ENCODE measurements at places on chromosomes 2 and 18.

DNA sequence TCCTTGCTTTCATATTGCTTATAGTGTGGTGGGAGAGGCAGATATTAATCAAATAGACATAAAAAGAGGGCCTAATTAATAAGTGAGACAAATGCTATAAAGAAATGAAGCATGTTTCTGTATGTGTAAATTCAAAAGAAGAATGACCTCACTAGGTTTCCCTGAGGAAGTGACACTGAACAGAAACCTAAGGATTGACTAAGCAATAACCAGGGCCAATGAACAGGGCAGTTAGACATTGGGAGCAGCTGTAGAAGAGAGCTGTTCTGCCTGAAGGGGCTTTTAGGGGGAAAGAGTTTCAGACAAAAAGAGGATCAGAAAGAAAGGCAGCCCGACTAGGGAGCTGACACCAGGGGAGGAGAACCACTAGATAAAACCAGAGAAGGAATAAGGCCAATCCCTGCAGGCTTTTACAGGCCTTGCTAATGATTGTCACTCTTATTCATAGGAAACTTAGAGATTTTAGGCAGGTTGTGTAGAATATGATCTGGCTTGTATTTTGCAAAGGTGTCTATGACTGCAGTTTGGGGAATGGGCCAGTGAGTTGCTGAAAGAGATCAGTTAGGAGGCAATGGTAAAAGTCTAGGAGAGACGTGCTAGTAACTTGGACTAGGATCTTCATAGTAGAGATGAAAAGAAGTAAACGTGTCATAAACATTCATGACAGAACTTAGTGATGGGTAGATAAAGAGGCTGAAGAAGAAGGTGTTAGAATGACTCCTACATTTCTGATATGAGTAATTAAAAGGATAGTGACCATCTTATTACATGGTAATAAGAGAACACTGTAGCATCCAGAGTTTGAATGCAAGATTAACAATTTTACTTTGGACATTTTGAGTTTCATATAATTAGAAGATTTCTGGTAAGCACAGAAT is 26.8 kb upstream of the NABP1 start:
- no peak for DNase-seq

- DNase-seq, result no peak
Observed at GRCh38 chr2:120683081-120683480, 52.6 kb upstream of the GLI2 start.

DNA sequence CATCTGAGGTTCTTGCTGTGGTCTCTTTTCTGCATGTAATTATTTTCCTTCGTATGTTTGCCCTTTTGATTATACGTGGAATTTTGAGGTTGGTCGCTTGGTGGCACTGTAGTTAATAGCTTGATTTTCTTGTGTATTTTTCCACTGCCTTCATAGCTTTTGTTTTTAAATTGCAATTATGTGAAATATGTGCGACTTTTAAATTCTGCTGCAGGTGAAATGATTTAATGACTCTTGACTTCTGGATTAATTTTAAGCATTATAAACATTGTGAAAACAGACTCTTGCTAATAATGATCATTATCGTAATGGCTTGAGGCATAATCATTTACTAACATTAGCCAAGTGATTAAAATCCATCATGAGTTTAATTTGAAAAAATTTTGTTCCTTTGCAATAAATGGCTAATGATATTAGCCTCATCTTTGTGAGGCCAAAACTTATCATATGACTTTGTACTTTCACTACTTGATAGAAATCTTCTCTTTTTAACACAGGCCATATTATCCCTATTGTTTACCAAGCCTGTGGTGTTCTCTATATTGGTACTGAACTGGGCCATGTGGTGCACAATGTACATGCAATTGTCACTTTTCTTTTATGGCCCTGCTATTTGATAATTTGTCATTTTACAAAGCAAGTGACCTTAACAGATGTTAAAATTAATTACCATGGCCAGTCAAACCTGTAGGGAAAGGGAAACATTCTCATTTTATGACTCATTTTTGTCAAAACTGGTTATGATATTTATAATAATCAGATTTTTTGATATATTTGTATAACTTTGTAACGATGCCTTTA is 62.8 kb upstream of the NEUROD1 start:
- DNase-seq, result peak; percentile 83

GRCh38 chr2:161250864-161251436 is 57.3 kb upstream of the PSMD14 start:
- peak; percentile 70 for DNase-seq

GRCh38 chr2:83827618-83828017 is 631.5 kb downstream of the SUCLG1 start:
- no peak for DNase-seq

DNA sequence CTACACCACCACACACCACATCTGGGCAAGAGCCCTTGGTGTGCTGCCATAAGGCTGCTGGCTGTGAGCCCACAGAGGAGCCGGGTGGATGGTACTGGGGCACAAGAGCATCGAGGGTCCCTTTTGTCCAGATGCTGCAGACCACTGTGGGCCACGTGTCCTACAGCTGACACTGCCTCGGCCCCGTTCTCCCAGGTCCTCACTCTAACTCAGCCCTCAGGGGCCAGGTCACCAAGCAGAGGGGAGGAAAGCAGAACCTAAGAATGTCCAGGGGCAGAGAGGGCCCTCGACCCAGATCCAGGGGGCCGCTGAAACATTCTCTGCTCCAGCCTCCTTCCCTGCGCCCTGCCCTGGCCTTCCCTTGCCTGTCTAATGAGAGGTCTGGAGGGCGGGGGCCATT is 91.7 kb upstream of the ASB18 start:
- DNase-seq, result no peak

- peak; percentile 33 for DNase-seq
Observed at GRCh38 chr2:121662656-121663055, 13.4 kb upstream of the CLASP1 start.
